Activated T-cell treated with anti-CD3 and anti-CD28 coated beads for 24 hours (primary cell): ENCODE measurements at places on chromosomes 1 and 21.

DNA sequence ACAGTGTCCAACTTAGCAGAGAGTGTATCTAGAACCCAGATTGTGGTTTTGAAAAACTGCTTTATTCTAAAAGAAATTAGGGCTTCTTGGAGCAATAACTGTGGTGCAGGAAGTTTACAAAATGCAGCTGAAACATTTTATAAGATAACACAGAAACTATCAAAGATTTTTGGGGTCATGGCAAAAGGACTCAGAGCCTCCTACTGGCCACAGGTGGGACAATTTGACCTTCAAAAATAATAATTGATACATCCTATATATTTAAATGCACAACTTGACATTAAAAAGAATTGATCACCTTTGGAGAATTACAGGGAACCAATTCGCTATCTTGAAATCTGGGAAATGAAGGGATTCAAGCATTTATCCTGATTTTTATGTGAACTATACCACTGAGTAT, 235.2 kb downstream of the RPS6KC1 start:
- no peak for DNase-seq

DNA sequence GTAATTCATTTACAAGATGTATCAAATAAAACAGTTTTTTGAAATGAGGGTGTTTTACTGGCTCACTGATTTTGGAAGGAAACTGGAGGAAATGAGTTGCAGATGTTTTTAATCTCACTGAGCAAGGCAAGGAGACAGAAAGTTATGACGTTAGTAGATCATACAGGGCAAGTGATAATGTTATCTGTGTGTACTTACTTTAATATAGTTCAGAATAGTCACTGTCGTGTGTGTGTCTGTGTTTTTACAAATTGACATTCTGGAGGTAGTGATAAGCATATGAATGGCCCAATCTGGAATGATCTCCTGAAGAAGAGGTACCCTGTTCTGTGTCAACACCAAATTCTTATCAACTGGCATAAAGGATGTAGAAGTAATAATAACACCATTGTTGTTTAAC, 1.9 kb upstream of the GBP4 start:
- no peak for DNase-seq

DNA sequence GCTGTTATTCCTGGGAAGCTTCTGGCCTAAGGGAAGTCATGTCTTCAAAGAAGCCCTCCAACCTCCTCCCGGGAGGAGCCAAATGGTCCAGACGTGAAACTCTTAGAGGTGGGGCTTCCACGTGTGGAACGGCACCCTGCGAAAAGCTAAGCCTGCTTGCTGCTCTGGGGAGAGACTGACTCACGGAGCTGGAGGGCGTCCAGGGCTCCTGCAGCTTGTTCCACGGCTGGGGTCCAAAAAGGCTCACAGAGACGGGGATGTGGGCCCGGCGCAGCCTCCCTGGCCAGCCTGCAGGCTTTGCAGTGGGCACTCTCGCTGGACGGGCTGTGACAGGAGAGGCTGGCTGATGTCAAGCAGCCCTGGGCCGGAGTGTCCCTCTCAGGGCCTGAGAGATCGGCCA, 105.1 kb downstream of the COLGALT2 start:
- DNase-seq, result no peak

DNA sequence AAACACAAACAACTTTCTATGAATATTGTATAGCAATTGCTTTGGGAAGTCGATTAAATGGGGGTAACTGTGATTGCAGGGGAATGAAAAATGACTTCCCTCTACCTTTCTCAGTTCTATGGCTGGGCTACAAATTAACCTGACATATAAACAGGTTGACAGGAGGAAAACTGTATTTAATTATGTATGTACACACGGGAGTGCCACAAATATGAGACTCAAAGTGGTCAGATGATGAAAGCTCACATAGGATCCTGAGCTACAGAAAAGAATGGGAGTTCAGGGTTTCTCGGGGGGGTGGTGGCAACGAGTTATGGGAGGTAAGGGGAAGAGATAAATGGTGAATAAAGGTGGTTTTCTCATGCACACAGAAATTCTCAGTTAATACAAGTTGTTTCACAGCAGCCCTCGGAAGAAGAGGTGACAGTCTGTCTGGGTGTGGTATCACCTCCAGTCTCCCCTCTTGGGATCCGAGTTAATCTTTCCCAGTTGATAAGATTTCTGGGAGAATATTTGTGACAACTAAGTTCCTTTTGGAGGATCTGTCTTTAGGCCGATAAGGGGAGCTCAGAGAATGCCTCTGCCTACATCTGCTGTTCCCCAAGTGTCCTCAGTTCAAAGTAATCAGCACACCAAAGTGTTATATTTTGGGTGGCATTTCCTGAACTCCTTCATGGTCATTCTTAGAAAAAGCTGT, 26.3 kb downstream of the GADD45A start:
- DNase-seq, result no peak

DNA sequence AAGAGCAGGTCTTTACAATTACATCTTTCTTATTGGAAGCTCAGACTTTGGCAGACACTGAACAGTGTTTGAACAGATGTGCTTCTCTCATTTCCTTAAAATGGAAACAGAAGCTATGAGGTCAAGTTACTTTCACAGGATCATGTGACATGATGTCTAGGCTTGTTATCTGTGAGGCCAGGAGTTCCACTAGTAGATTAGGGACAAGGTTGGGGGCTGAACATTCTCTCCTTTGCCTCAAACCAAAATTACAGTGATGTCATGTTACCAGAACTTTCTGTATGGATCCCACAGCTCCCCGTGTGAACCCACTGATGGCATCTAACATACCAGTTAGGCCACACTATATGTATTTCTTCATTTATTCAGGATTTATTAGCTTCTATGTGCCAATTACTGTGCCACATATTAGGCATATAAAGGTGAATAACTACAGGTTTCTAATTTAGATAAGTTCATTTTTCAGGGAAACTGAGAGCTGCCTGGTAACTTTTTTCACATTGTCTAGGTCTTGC, 6.0 kb downstream of the DYNLT5 start:
- DNase-seq, result no peak

- no peak for DNase-seq
Observed at GRCh38 chr1:207404849-207405525, 49.1 kb upstream of the CR2 start.

- no peak for DNase-seq
Observed at GRCh38 chr1:22327411-22327810, 124.2 kb upstream of the ZBTB40 start.

DNA sequence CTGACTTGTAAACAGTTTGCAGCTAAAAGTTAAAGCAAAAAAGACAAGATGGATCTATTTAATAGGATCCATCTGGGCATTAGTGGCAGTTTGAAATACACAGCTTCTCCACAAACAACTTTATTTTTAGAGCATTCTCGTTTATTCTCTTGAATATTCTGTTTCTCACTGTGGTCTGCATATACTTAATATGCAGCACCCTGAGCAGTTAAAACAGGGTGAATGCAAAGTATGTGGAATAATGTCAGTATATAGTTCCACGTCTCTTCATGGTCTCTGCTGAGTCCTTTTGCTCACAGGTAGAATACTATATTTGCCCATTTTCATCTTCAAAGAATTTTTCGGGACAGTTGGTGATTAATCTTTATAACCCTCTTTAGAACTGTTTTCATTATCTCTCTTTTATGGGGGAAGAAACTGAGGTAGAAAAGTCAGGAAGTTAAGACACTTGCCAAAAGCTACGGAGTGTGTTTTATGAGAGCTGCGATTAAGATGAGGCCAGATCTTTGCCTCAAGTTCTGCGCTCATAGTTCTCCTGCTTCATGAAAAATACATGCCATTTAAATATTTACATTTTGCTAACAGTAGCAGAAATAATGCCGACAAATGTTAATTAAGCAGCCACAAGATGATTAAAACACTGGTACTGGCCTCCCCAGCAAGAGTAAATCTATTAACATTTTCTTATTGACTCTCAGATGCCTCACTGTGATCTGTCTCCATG, 115.6 kb downstream of the PTBP2 start:
- DNase-seq, result no peak

- no peak for DNase-seq
Observed at GRCh38 chr1:232904566-232904965, 45.8 kb upstream of the NTPCR start.

DNA sequence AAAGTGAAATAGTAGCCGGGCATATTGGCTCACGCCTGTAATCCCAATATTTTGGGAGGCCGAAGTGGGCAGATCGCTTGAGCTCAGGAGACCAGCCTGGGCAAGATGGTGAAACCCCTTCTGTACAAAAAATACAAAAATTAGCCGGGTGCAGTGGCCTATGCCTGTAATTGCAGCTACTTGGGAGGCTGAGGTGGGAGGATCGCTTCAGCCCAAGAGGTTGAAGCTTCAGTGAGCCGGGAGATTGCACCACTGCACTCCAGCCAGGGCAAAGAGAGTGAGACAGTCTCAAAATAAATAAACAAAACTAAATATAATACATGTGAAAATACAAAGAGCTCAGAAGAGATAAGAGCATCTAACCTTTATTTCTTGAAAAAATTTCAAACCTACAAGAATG, 2.3 kb upstream of the MSTO1 start:
- DNase-seq, result no peak

DNA sequence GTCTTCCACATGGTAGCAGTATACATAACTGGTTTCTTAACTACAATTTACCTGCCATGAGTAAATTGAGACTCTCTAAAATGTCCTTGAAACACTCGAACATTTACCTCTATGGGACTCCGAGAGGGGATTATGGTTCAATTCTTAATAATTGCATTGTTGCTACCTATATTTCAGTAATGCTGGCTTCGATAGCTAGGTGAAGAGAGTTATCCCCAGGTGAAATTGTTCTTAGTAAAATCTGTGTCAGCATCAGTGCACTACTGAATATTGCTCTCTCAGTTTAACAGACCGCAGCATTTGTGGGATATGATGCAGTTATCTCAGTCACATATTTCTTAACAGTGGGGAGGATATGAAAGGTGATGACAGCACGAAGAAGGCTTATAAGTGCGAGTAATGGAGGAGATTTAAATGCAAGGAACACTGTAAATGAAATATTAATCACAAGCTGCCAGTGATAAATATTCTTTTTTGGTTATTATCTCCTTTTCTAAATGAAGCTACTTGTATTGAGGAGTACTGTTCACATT, 801.9 kb downstream of the BRINP3 start:
- no peak for DNase-seq

DNA sequence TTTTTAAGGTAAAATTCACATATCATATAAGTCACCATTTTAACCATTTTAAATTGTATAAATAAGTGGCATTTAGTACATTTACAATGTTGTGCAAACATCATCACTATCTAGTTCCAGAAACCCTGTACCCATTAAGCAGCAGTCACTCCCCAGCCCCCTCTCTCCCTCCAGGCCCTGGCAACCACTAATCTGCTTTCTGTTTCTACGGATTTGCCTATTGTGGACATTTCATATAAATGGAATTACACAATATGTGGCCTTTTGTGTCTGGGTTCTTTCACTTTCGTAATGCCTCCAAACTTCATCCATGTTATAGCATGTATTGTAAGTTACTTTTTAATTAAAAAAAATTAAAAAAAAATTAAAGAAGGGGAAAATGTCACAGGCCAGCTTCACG, 58.0 kb upstream of the RAB3GAP2 start:
- no peak for DNase-seq

GRCh38 chr1:154747740-154748404, 122.2 kb downstream of the KCNN3 start:
- DNase-seq, result peak; percentile 35

DNA sequence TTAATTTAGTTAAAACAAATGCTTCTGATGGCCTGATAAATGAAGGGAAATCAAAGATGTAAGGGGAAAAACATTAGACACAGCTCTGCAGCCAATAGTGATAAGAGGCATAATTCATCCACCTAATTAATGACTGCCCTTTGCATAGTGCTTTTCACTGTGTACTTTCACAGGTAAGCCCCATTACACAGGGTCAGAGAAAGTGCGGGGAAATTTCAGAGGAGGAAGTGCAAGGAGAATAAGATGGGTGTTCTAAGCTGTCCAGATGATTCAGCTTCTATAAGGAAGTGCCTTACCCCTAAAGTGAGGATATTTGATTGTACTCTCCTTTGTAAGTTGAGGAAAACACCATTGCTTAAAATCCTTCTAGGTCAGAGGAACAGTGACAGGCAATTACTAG, 88.0 kb downstream of the NR5A2 start:
- no peak for DNase-seq

DNA sequence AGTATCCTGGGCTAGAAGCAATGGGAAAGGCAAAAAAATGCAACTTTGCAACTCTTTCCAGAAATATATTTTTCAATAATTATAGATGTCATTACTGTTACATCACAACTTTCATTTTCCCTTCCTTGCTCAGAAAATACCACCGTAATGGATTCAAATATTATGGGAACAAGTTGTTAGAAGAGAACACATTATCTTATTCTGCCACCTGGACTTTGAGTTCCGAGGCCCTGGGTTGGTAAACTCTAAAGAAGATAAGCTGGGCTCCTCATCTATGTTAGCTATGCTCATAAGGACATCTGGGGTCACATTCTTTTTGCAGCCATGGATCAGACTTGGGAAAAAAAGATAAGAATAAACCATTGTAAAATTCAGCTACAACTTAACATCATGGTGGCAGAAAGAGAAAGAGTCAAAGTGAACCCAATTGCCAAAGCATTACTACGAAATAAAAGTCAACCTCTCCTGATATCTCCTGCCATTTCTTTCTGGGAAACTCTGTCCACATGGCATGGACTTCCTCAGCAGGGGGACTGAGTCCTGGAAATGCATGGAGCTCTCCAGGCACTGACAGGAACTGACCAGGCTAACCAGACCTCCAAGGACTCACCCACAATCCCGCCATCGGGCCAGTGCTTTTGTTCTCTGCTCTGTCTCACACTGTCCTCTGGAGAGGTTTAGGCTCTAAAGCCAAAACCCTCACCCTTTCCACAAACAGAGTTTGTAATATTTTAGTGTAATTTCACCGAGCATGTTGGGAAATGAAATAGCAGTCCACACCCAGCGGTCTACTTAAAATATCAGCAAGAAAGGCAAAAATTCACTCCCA, 499.1 kb upstream of the RUNX1 start:
- no peak for DNase-seq

DNA sequence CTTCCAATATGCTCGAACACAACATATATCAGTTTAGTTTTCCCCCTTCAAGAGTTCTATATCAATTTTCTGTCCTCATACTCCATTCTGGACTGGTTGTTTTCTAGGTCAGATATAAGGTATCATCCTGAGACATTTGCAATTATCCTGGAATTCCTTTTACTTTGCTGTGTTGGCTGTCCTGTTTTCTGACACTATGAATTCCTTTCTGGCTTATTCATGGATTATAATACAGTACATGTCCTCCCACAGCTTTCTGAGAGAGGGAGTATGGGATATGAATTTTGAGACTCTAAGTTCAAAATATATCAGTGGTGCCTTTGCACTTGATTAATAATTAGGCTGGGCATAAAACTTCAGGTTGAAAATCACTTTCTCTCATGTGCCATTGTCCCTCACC, 11.9 kb downstream of the PHTF1 start:
- no peak for DNase-seq
